ENCODE measurements at places on chromosomes 5 and 9.

- no peak for DNase-seq
Measured at GRCh38 chr5:117246424-117246823, 671.8 kb upstream of the SEMA6A start.

DNA sequence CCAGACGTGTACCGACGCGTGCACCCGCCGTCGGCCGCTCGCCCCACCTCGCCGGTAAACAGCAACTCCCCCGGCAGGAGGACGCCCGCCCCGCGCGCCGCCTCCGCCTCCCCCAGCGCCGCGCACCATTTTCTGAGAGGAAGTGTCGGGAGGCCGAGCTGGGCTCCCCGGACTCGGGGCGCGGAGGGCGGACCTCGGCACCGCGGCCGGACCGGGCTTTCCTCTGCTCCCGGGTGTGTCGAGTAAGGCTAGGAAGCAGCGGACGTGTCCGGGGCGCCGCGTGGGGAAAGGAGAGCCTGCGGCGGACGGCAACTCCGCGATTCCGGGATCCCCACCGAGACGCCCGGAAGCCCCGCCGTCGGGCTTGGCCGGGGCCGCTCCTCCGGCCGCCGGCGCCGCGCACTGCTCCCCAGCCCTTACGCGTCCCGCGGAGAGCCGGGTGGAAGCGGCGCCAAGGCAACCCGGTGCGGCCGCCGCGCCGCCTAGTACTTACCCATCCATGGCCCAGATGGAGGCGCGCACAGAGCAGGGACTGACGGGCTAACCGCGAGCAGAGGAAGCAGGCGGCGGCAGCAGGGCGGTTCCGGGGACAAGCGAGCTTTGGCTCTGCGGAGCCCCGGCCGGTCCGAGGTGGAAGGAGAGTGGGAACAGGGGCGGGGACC lies at the start of gene PTBP3:
PTBP3 (minus strand) TSS at position 643 of the 662 bp plus-strand sequence. CDS start 35,754 bp downstream, outside the sequence.
- peak; percentile 80 for DNase-seq

GRCh38 chr9:114205171-114206015 lies 50.1 kb downstream of the COL27A1 start:
- DNase-seq: no peak

GRCh38 chr9:15299374-15299939 lies 7.6 kb downstream of the TTC39B start:
- no peak for DNase-seq

DNA sequence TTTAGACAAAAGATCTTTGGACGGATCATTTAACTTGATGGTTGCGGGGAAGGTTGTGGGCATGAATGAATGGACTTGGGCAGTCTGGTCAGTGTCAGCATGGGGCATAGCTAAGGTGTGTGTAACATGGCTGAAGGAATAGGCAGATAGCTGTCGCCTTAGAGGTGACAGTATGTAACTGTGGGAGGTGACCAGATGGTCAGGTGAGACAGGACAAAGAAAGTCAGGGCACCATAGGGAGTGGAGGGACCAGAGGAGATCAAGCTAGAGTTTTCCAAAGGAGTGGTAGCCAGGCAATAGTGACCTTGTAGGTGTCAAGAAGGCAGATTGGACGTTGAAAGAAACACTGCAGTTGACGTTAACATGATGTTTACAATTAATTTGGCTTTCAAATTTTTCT lies 43.1 kb downstream of the MARCHF6 start:
- DNase-seq: no peak

DNA sequence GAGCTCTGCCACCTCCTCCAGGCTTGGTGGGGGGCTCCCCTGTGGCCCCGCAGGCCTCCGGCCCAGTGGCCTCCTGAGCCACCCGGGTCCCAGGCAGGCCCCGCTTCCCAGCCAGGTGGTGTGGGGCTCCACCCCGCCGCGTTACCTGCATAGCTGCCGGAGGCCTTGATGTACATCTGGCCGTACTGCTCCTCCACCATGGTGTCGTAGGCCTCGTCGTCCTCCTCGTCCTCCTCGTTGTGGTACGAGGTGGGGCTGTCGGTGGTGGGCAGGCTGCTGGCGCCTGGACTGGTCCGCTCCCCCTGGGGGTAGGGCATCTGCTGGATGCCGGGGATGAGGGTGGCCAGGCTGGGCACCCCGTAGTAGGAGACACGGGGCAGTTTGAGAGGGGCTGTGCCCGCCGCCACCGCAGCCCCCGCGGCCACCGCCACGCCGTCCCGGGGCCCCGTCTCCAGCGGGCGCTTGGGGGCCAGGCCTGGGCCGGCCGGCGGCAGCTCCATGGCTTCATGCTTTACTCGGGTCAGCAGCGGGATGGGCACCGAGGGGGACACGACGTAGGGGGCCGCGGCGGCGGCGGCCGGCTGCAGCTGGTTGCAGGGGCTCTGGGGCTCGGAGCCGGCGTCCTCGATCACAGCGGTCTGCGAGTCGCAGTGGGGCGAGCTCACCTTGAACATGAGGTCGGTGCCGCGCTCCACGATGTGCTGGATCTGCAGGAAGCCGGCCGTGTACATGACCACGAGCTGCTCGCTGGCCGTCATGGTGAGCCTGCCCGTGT lies 45.4 kb downstream of the NACC2 start:
- no peak for DNase-seq

DNA sequence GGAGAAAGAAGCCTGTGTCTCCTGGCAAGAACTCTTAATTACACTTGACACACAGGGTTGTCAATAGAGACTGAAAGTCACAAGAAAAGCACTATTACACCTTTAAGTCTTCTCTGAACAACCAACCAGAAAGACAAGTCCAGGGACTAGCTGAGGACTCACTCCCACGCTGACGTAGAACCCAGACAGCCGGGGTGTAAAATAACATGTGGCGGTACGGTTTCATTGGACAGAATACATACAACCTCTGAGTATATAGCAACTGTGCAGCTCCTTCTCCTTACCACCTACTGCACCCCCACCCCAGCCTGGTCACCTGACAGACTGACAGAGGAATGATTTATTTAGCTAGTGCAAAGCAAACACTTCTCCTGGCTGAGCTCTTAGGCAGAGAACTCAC lies 103.4 kb upstream of the RASEF start:
- peak; percentile 73 for DNase-seq

DNA sequence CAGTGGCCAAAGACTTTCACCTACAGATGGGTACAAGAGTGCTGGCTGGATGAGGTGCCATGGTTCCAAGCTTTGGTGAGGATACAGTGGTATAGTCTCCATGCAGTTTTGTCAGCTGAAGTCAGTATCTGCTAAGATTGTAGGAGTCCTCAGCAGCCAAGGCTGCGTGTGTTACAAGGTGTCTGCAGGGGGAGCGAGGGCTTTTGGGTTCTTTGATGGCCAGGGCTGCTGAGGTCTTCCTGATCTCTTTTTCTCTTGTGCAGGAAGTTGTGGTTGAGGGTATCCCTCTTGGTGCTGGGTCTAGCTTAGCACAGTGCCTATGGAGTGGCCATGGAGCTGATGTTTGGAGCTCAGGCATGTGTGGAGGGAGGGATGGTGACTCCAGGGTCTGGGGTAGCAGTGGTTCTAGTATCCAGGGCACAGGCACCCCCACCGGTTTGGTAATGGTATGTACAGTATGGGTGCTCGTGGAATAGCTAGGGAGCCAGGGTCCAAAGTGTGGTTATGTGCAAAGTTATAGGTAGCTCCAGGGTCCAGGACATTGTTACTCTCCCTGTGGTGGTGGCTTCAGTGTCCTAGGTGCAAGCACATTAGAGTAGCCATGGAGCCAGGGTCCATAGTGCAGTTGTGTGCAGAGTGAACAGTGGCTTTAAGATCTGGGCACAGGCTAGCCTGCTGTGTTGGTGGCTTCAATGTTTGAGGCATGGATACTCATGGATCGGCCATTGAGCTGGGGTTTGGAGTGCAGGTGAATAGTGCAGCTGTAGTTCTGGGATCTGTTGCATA lies 36.7 kb downstream of the CNTLN start:
- no peak for DNase-seq

DNA sequence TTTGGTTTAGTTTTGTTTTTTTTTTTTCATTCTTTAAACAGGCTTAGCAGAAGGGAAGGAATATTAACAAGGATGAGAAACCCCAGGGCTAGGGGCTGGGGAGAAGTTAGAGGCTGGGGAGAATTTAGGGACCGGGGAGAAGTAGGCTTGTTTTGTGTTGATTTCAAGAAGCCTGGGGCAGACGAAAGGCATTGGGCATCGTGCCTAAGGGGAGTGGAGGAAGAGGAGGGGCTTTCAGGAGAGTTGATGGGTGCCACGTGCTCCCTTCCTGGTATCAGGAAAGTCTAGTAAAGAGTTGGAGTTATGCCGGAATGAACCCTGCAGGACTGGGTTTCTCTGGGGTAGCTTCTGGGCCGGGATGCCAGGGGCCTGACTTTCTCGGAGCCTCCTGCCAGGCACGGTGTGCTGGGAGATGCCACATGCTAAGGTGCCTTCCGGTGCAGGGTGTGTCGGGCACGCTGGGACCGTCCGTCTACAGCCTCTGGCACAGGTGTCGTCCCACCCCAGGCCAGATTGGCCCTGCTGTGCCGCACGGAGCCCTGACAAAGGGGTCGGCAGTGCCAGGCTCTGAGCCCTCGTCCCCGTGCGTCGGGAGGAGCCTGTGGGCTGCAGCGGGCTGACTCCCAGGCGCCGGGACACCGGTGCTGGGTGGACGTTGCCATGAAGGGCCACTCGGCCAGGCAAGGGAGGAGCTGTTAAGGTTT lies 159.9 kb downstream of the OLFM1 start:
- no peak for DNase-seq

GRCh38 chr5:168072665-168073064 lies 218.8 kb upstream of the WWC1 start:
- no peak for DNase-seq

- no peak for DNase-seq
Measured at GRCh38 chr9:119218293-119218692, 150.9 kb downstream of the BRINP1 start.

DNA sequence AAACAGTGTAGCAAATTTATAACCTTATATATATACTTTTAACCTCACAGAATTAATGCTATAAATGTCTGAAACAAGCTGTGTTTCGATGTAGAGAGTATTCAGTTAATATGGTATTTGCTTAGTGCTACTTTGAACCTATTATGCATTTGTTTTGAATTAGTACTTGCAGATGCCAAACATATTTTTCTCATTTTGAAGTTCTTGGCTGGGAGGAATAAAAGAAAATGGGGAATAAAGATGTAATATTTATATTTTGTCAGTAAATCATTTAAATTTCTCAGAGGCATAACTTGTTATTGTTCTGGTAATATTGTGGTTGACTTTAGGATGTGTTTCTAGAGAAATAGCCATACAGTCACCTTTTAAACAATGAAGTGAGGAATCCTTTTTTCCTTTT lies 175.9 kb upstream of the IZUMO3 start:
- no peak for DNase-seq

DNA sequence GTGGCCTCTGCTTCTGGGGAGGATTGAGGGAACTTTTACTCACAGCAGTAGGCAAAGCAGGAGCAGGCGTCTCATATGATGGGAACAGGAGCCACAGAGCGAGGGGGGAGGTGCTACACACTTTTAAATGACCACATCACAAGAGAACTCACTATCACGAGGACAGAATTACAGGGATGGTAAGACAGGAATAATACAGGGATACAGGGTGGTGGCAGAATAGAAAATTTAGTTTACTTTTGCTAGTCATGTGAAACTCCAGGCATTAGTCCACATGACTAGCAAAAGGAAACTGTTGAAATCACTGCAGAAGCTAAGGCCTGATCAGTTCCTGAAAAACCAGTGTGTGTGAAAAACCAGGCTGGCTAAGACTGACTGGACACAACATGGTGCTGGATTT lies 382.4 kb downstream of the NNT start:
- DNase-seq: no peak

GRCh38 chr5:140111011-140111858 lies 2.7 kb upstream of the PURA start:
- no peak for DNase-seq

GRCh38 chr5:94623011-94623410 lies 4.5 kb downstream of the SLF1 start:
- no peak for DNase-seq

DNA sequence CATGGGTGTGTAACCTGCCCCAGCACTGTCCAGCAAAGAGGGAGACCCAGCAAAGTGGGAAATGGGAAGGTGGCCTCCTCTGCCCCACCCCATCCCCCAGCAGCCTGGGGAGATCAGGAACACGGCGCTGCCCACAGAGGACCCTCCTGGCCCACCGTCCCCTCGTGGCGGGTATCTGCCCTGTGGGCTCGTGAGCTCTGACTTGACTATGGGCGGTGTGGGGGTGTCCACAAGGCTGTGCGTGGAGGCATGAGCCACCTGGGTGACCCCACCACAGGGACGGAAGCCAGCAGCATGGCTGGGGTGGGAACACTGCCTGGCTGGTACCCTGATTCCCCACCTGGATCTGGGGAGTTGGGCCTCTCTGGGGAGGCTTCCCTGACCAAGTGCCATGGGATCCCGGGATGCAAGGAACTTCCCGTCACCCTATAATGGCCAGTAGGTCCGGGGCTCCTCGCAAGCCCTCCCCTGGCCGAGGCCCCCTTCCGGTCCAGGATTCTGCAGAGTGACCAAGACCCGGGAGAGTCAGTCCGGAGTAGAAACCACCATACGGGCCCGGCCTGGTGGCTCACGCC lies 29.3 kb upstream of the SLC6A19 start:
- DNase-seq: no peak

DNA sequence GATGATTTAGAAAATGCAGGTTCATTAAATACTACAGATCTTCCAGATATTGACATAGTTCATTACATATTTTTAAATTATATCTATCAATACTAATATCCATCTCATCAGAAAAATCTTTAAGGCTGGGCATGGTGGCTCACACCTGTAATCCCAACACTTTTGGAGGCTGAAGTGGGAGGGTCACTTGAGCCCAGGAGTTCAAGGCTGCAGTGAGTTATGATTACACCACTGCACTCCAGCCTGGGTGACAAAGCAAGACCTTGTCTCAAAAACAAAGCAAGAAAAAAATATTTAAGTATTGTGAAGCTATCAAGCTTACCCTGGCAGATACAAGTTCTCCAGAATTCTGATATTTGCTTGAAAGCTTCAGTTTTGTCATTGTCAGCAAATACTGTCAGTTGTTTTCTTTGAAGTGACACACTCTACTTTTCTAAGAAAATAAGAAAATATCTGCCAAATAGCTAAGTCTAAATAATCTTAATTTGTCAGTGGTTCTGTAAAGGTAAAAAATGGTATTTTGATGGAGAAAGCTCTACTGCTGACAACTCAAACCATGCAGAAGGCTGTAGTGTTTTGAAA lies 14.9 kb downstream of the LYRM7 start:
- no peak for DNase-seq

GRCh38 chr9:127232833-127233549 lies 31.6 kb upstream of the GARNL3 start:
- no peak for DNase-seq

DNA sequence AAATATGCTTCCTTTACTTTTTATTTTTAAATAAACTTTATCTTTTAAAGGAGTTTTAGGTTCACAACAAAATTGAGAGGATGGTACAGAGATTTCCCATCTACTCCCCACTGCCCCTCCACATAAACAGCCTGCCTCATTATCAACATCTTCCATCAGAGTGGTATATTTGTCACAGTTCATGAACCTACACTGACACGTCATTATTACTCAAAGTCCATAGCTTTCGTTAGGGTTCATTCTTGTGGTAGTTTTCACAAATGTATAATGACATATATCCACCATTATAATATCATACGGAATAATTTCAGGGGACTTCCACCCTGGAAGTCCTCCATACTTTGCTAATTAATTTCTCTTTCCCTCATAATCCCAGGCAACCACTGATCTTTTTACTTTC lies 204.9 kb downstream of the SMARCA2 start:
- DNase-seq: no peak

All from MCF 10A (cell line).